Activated T-cell treated with anti-CD3 and anti-CD28 coated beads for 4 hours (primary cell): ENCODE measurements at places on chromosomes 3 and 15.

DNA sequence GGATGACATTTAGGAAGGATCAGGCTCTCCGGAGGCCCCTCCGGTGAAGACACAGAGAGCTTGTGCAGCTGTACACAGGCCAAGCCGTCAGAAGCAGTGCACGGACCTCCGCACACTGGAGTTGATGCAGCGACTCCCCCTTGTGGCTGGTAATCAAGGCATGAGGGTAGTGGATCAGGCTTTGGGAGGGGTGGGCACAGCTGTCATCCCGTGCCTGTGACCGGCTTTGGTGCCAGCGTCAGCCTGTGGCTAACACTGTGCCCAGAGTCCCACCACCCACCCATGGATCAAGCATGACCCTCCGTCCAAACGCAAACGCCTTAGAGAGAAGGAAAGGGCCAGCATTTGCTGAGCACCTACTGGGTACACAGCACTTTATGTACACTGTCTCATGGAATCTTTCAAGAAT lies 8.2 kb upstream of the GRIP2 start:
- peak; percentile 5 for DNase-seq

GRCh38 chr3:159371961-159372360 lies 570.1 kb downstream of the MFSD1 start:
- no peak for DNase-seq

DNA sequence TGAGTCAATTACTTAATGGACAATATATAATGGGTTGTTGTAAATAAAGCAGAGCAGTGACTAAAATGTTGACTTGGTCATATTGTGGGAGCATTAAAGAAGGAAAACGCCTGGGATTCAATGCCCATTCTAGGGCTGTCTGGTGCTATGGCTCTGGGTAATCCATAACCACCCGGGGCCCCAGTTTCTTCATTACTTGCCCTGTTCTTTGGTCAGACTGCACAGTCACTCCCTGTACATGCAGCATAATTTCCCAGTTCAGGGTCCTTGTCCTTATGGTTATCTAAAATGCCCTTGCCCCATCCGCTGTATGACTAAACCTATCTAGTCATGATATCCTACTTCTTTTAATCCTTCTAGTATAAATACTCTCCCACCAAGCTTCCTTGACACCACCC lies 27.5 kb upstream of the DENND4A start:
- no peak for DNase-seq

DNA sequence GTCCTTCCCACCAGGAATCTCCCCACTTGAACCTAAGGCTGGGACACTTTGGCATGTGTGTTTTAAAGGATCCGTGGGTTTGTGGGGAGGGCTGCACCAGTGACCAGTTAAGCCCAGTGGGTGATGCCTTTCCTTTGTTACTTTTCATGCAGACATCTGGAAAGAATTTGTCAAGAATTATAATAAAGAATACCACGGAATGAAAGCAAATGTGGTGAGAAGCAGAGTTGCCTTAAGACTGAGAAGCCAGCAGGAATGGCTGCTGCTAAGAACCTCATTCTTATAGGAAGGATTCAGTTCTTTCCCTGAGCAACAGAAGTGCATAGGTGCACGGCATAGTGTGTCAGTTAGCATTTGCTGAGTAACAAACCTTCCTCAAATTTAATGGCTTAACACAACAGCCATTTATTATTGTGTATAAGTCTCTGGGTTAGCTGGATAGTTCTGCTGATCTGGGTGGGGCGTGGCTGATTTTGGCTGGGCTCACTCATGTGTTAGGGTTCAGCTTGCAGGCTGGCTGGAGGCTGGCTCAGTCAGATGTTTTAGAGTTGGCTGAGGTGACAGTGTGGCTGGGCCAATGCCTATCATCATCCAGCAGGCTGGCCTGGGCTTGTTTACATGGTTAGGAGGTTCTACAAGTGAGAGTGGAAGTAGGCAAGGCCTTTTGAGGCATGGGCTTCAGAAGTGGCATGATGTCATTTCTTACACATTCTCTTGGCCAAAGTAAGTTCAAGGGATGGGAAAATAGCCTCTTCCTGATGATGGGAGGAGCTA lies 262.7 kb upstream of the CTDSPL start:
- no peak for DNase-seq

GRCh38 chr3:15557511-15557946 lies 36.0 kb upstream of the COLQ start:
- DNase-seq: peak; percentile 38

DNA sequence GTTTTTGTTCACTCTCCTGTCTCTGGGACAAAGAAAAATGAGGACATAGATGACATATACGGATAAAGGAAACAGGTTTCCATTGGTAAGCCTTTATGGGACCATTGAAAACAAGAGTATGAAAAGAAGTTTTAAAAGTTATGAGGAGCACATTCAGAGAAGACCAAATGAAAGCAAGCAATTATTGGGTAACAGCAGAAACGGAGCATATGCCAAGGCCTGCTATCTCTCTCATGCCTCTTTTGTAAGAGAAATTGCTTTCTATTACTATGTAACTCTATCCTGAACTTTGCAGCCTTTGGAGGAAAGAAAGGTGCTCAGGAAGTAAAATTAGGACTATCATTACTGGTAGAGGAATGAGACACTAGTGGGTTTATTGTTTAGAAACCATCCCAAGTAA lies 14.9 kb upstream of the DPH6 start:
- no peak for DNase-seq

GRCh38 chr15:80549191-80549590 lies 145.0 kb downstream of the ARNT2 start:
- no peak for DNase-seq

GRCh38 chr3:169379496-169380090 lies 283.9 kb downstream of the MECOM start:
- DNase-seq: no peak

DNA sequence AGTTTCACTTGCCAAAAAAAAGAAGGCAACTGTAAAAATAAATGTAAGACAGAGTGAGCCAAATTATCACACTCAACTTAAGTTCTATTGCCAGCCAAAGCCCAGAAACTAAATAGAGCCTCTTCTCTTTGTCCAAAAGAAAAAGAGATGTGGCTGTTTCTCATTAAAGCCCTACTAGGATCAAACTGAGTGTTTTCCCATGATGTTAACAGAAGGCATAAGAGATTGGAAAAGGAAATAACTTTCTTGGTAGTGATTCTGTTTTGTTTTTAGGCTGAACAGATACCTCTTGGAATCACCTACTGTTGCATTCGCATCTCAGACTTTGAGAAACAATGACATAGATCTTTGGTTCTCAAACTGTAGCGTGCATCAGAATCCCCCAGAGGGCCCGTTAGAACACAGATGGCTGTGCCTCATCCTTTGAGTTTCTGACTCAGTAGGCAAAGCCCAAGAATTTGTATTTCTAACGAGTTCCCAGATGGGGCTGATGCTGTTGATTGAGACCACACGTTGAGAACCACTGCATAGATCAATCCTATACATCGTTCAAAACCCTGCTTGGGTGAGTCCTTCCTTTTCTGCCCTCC lies 42.5 kb upstream of the SRGAP3 start:
- no peak for DNase-seq

GRCh38 chr3:29065211-29065785 lies 215.6 kb upstream of the RBMS3 start:
- DNase-seq: no peak

- DNase-seq: no peak
Observed at GRCh38 chr15:70859998-70860397, 6.0 kb upstream of the LARP6 start.

- no peak for DNase-seq
Observed at GRCh38 chr3:114336122-114336697, 42.4 kb downstream of the TIGIT start.

DNA sequence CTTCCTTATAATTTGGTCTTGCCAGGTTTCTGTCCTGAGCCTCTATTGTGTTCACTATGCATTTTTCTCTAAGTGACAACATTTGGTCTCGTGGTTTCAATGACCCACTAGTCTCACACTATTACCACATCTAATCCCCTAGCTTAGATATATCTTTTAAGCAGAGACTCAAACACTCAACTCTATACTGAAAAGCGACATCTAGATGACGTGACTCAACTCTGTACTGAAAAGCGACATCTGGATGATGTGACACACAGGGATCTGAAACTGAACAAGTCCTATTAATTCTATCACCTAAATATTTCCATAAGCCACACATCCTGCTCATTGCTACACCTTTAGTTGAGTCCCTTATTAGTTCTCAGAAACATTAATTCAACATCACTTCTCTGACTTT lies 141.7 kb upstream of the MBNL1 start:
- no peak for DNase-seq

DNA sequence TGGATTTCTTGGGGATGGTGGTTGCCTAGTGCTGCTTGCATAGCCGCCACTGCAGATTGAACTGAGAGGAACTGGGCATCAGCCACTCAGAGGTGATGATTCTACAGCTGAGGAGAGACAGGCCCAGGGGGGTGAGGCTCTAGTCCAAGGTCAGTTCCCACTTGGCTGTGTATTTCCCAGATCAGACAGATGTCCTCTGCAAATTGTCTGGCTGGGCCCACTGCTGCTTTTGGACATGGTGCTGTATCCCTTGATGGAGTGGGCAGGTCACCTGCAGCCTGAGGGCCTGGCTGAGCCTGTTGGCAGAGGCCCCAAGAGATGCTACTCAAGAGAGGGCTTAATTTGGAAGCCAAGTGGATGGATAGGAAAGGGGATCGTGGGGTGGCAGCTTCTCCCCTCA lies 124.5 kb upstream of the CTDSPL start:
- DNase-seq: no peak

DNA sequence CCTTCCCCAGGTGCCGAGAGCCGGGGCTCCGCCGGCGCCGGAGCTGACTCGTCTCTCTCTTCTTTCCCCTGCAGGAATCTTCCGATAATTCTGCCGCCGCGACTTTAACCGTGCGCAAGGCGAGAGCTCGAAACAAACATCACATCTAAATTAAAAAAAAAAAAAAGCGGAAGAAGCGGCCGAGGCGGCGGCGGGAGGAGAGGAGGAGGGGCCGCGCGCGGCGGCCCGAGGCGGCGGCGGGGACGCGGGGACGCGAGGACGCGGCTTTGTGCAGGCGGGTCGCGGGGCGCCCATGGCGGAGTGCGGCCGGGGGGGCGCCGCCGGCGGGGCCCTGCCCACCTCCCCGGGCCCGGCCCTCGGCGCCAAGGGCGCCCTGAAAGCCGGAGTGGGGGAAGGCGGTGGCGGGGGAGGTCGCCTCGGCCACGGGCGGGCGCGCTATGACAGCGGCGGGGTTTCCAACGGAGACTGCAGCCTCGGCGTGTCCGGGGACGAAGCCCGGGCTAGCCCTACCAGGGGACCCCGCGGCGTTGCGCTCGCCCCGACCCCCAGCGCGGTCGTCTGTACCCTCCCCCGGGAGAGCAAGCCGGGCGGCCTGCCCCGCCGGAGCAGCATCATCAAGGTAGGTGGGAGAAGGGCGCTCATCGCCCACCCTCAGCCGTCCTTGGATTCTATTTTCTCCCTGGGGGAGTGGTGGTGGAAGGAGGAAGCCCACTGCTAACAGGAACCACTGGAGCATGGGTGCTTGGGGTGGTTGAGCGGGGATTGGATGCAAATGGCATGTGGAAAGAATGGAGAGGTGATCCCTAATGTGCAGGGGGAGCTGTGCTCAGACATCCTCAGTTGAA lies at the start of gene PLCL2:
Gene PLCL2 (plus strand): TSS at position 208 of the 845 bp plus-strand sequence. CDS start 85 bp downstream, at position 293.
- DNase-seq: peak; percentile 47

DNA sequence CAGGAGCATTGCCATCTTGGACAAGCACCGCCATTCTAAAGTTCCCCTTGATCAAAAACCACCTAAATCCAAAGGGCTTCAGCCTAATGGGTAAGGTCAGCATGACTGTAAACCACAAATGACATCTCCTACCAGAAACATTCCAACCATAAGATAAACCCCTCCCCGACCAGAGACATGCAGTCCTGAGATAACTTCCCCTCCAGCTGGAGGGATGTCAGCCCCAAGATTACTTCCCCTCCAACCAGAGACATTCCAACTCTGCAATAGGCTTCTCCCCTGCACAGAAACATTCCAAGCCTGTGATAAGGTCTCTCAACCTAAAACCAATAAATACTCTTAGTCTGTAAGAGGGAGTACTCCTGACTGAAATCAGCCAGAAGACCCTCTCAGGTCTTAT lies 62.7 kb upstream of the DNAJC19 start:
- DNase-seq: no peak

DNA sequence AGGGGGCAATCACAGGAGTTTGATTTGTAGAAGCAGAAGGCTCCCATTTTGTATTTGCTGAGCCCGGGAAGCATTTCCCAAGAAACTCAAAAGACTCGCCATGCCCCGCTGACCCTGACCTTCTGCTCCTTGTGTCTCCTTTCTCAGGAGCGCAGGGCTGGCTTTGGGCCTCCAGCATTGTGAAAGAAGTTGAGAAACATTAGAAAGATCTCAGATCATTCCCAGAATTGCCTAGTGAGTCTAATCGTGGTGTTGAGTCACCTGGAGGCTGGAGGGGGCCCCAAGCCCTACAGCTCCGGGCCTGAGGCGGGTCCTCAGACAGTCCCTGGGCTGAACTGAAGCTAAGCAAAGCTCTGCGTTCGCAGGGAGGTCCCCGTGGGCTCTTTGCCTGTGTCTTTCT lies 10.9 kb upstream of the PIGZ start:
- no peak for DNase-seq

- peak; percentile 35 for DNase-seq
Observed at GRCh38 chr3:130759692-130760338, 13.2 kb upstream of the PIK3R4 start.

GRCh38 chr3:23608650-23609049 lies 197.1 kb upstream of the UBE2E1 start:
- DNase-seq: no peak

- DNase-seq: no peak
Observed at GRCh38 chr3:48429960-48430707, at the start of gene PLXNB1. TSS of gene PLXNB1 (minus strand) at chr3:48430086. CDS start at chr3:48424611, 5,475 bp downstream.

DNA sequence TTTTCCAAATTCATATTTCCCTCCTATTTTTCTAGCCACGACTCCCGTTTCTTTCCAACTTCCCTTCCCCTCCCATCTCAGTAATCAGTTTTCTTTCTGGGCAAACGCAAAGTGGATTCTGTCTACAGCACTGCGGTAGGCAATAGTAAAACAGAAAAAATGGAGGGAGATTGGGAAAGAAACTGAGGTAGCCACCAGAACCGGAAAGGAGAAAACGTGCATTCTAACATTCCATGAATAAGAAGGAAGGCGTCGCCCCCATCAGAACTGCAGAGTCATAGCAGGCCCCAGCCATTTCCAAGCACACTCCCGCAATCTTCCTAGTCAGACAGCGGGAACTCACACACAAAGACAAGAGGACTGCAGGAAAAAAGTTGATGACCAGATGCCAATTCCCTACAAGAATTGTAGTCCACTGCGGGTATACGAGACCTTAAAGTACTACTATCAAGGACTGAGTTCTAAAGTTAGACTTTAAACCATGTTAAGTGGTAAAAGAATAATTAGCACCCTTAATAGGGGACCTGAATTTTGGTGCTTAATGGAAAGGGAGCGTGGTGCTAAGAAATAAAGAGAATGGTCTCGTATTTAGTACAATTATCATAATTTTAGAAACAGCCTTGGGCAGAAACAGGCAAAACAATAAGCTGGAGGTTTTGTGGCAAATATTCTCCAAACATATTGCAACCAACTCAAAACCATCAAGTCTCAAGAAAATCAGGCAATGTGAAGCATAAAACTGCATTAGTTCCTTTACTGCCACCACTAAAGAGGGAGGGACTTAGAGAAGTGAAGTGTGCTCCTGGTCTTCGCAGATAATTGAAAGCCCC lies 1.4 kb downstream of the PFN2 start:
- no peak for DNase-seq
